ENCODE measurements at places on chromosomes 16 and 17. TPM values are rescaled to one million over a fixed set of nuclear protein-coding genes. Genes with fewer than 3 reads are reported as not detected.
A peak's percentile ranks its signal among the peaks of the same experiment; 100 is the strongest.

- DNase-seq = no peak
Observed at GRCh38 chr17:60330731-60331130, 61.2 kb downstream of the USP32 start.

- no peak for DNase-seq
Observed at GRCh38 chr16:57538235-57538721, 1.9 kb upstream of the CCDC102A start.

DNA sequence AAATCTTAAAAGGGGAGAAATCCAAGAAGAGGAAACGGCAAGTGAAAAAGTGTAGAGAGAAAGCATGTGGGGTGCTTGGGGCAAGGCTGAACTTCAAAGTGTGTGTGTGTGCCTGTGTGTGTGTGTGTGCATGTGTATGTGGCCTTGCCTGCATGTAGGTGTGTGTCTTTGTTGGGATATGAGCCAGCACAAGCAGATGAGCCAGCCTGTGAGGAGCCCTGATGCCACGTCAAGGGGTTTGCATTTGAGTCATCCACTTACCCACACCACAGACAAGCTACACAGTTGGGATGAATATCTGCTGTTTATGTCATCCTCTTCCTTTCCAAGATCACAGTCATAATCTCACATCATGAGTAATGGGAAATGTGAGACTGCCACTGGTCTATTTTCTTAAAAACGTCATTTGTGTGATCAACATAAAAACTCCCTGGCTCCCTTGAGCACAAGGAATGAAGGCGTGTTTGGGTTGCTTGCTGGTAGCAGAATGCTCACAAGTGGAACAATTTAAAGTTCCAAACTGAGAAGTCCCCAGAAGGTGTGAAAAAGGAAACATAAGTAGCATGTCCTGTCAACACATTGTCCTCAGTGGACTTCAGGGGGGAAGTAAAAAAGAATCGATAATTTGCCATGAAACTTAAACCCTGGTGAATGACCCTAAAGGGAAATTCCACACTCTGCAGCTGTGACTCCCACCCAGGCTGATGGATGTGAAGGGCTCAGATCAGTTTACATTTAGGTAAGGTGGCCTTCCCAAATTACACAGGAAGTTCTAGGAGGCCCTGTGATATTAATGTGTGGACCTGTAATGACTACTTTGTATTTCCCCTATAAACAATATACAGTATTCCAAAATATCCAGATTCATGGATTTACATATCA, 14.7 kb downstream of the KCTD19 start:
- peak; percentile 98 for DNase-seq

GRCh38 chr16:62738666-62739460, 702.6 kb upstream of the CDH8 start:
- no peak for DNase-seq

DNA sequence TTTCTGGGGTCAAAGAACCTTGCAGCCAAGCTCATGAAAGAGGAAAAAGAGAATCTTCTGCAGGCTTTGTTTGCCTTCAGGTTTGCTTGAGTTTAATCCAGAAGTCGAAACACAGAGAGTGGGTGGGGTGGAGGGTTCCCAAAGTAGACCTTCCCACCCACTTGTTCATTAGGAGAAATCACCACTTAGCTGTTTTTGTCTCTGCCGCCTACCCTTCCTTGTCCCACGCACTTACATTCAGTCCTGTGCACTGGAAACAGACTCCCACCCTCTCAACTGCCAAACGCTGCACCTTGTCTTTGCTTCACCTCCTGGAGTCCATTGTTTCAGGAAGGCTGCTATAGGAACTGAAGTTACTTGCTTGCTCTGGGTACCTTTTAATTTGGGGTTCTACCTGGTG, 38.6 kb upstream of the RBFOX1 start:
- DNase-seq = no peak

DNA sequence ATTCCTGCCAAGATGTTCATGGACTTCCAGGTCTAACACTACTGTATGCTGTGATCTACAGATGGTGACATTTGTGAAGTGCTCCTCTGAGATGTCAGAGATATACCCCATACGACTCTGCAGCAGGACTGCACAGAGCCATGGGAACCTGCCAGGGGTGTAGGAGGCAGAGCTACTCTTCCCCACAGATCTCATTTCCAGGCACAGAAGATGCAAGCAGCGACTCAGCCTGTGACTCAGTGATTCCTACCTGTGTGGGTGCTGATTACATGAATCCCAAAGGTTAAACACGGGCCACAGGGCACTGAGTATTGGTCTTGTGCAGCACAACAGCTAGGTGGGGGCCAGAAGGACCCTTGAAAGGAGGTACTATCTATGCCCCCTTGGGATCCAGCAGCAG, 137.0 kb upstream of the SOX9 start:
- DNase-seq = no peak

GRCh38 chr17:83057793-83058265, 21.6 kb upstream of the METRNL start:
- no peak for DNase-seq

- DNase-seq = no peak
Observed at GRCh38 chr17:78120971-78121800, 7.4 kb downstream of the TMC6 start.

DNA sequence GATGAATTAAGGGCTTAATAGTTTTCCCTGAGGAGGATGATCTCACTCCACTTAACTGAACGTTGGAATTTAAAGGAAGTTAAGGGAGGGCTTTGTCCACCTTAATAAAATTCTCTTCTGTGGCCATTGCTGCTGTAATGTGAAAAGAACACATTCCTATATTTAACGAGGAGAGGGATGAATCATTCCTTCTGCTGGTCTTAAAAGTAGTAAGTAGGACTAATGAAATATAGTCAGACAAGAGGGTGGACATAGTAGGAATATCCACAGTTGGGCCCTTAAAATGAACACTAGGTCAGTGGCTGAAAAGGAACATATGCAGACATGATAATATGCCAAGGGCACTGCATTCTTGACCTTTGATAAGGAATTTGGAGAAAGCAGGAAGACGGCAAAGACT, 405.6 kb downstream of the PMP22 start:
- no peak for DNase-seq

DNA sequence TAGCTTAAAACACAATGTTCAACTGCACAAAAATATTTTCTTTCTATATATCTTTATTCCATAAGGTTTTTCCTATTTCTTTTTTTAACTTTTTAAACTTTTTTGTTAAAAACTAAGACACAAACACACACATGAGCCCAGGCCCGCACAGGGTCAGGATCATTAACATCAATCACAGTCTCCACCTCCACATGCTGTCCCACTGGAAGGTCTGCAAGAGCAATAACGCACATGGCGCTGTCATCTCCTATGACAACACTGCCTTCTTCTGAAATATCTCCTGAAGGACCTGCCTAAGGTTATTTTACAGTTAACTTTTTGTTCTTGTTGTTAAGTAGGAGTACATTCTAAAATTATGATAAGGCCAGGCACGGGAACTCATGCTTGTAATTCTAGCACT, 4.1 kb downstream of the CFAP20 start:
- no peak for DNase-seq

- no peak for DNase-seq
Observed at GRCh38 chr16:57532266-57532625, 4.1 kb downstream of the CCDC102A start.

GRCh38 chr16:19330841-19331397, 45.4 kb downstream of the CLEC19A start:
- no peak for DNase-seq

GRCh38 chr16:49620869-49621240, 235.1 kb downstream of the ZNF423 start:
- no peak for DNase-seq

GRCh38 chr16:57906382-57907316, 64.3 kb downstream of the CNGB1 start:
- no peak for DNase-seq

DNA sequence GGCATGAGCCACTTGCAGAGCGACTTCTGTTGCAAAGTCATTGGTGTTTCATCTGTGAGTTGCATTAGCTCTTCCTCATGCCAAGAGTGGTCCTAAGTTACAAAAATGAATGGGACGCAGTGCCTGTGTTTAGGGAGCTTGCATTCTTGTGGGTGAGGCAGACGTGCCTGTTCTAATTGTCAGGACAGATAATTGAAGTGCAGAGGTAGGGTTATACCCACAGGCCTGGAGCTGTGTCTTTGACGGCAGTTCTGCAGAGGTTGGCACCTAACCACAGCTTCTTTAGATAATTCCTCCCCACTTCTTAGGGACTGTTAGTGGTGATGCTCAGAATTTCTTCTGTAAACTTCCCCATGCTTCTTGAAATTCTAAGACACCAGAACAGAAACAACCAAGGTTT, 307.1 kb downstream of the SNX29 start:
- no peak for DNase-seq

- DNase-seq = no peak
Observed at GRCh38 chr17:74749279-74750038, 1.0 kb downstream of the NHERF1 start.

- DNase-seq = peak; percentile 98
Observed at GRCh38 chr17:17445925-17446665, 30.7 kb upstream of the MED9 start.

DNA sequence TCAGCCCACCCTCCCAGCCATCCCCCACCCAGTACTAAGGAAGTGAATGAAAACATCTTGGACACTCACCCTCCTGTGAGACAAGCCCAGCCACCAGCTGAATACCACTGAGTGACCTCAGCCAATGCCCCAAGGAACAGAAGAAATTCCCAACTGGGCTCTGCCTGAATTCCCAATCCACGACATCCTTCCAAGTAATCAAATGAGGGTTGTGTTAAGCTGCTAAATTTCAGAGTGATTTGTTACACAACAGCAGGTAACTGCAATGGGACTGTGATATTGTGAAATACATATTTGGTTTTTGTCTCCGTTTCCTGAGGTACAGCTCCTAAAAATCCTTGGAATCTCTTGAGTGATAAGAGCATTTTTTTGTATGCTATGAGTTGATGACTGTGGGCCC, 578.7 kb upstream of the CDH11 start:
- no peak for DNase-seq

- DNase-seq = no peak
Observed at GRCh38 chr16:16938009-16938408, 532.8 kb downstream of the XYLT1 start.

- DNase-seq = no peak
Observed at GRCh38 chr17:28413804-28414203, 7.8 kb upstream of the SLC46A1 start.

DNA sequence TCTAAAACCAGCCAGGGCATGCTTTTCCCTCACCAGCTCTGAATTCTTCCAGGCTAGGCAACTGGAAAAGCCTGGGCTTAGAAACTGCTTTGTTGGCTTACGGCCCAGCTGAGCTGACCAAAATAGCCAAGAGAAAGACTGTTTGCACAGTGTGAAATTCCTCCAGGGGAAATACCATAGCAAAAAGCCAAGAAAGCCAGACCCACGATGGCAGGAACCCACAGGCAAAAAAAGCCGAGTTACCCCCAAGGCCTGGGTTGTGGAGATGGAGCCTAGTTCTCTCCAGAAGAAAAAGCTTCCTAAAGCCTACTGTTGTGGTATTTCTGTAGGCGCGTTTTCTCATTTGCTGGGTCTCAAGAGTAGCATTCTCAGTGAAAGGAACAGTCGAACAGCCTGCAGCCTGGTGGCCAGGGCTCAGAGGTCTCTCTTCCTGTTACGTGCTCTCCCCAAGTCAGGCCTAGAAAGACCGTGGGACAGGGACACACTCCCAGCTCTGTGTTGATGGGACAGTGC, 9.2 kb downstream of the SP2 start:
- peak; percentile 38 for DNase-seq

LGALS3BP gene
- 258 TPM for total RNA-seq

KLHL10 gene
- total RNA-seq = not detected

UMOD gene
- total RNA-seq = not detected

PKMYT1 gene
- total RNA-seq = 120 TPM

C1QL1 gene
- 0.22 TPM for total RNA-seq

TBX2 gene
- total RNA-seq = 2.2 TPM

PRR35 gene
- total RNA-seq = not detected

NPIPB2 gene
- 0.36 TPM for total RNA-seq

BAIAP3 gene
- 3.9 TPM for total RNA-seq

DPEP3 gene
- not detected for total RNA-seq

NACA2 gene
- not detected for total RNA-seq

TRIM65 gene
- 28.6 TPM for total RNA-seq

PROCA1 gene
- total RNA-seq = 0.58 TPM

ENGASE gene
- 11.2 TPM for total RNA-seq

ATMIN gene
- 21.2 TPM for total RNA-seq
